ENCODE measurements at places on chromosomes 12 and 14.

GRCh38 chr12:120473807-120474615 is 4.5 kb upstream of the SRSF9 start:
- no peak for DNase-seq

DNA sequence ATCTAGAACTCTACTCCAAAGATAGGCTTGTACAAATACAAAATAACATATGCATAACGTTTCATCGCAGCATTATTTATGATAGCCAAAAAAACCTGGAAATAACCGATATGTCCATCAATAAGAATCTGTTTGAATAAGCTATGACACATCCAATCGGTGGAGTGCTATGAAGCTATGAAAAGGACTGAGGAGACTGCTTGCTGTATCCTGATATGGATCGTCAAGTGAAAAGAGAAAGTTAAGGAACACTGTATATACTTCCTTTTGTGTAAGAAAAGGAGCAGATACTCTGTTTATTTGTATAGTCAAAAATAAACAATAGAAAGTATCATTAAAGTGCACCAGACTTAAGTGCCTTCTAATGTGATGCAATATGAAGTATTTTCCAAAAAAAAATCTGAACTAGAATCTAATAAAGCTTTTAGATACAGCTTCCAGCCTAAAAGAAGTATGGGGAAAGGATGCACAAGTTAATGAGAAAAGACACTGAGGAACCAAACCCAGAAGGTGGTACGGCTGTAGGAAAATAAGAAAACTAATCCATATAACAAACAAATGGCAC is 645 bp upstream of the KLHDC1 start:
- no peak for DNase-seq

GRCh38 chr14:81396113-81396512 is 4.0 kb downstream of the STON2 start:
- DNase-seq, result no peak

DNA sequence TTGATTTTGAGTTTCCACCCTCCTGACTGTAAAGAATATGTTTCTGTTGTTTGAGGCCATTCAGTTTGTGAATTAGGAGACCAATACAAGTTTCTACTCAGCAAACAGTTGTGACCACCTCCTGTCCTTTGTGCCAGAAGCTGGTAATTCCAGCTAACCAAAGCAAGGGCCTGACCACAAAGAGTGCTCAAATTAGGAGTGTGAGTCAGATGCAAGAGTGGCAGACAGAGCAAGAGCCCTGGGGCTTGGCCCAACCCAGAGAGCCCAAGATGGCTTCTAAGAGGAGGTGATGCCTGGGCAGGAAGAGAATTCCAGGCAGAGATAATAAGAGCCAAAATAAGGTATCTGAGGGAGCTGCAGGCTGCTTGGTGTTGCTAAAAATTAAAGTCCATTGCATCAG is 77.7 kb upstream of the C14orf132 start:
- no peak for DNase-seq

GRCh38 chr12:108438667-108439066 is 76.4 kb upstream of the FICD start:
- no peak for DNase-seq

DNA sequence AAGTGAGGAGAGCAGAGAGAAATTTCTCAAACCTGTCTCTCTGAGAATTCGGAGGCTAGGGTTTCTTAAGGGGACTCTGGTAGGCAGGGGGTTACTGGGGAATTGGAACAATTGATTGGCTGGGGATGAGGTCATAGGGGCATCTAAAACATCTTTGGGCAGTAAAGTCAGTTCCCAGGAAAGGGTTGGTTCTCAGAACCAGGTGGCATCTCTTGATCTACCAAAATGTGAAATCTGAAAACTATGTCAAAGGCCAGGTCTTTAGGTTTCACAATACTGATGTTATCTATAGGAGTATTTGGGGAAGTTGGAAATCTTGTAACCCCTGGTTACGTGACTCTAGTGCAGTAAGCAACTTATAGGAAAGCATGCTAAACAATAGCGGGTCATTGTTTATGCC is 6.9 kb downstream of the C12orf75 start:
- no peak for DNase-seq

- no peak for DNase-seq
Measured at GRCh38 chr12:132672116-132672515, 15.0 kb downstream of the POLE start.

- DNase-seq, result no peak
Measured at GRCh38 chr12:8946733-8947132, 2.7 kb downstream of the M6PR start.

DNA sequence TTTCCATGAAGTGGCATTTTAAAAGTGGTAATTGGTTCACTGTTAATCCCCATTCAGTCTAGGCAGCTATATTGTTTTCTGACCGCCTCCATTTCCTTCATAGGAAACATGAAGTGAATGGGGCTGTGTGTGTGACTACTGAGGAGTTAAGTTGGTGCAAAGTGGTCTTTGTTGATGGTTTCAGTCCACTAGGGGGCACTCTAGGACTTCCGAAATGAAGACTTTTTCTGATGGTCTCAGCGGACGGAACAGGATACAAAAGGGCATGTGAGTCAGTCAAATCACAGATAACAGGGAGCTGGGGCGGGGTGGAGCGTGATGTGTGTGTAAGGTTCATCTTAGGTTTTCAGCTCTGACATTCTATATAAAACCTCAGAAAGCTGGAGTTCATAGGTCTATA is 240.1 kb upstream of the OR4E1 start:
- DNase-seq, result peak; percentile 53

DNA sequence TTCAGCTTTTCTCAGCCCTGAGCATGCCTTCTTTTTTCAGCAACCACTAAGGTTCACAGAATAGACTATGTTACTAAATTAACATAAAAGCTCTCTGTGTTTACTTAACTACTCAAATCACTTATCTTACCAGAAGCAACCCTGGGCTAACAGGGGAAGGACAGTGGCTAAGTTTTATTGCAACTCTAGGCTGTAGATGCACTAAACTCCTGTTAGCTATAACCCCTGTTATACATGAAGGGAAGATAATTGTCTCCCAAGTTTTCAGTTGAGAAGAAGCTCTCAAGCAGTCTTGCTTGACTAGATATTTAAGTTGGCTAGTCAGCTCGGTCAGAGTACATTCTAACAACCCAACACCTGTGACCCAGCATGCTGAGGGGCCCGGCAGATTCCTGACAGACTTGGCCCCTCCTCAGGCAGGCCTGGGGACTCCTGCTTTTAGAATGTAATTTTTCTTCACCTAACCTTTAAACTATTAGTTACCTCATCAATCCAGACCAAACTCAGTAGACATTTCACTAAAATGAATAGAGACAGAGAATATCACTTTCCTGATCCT is 464.5 kb downstream of the EGLN3 start:
- DNase-seq, result no peak
